ENCODE measurements at places on chromosomes 1 and 21.

DNA sequence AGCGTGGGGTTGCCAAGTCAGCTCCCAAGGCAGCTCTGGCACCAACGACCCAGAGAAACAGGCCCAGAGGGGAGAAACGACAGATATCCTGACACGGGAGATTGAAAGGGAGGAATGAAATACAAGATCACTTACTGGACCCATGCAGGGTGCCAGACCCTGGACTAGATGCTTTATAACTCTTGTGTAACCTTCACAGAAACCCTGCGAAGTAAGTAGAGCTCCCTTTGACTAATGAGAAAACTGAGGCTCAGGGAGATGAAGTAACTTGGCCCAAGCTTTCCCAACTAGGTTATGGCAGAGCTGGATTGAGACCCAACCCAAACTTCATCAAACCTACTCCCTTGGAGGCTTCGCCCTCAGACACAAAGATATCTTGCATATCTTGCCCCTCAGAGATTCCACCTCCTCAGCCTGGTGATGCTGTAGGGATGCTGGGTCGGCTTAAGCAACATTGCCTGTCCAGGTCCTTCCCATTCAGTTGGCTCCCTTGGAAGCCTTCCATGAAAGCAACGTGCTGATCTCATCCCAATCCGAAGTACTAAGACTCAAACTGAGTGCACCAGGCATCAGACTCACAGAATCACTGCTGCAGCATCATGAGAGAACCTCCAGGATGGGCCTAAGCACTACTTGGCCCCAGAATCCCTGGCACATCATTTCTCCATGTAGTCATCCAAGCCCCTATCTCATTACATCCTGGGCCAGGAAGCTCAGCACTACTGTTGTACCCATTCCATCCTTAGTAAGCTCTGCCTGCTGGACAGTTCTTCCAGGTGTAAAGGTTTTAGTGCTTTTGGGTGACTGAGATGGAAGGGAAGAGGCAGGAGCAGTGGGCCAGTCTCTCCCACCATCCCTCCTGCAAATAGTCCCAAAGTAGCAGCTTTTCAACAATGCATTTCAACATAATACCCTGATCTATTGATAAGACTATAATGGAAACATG is 1.1 kb upstream of the IGSF9 start:
- no peak for DNase-seq

DNA sequence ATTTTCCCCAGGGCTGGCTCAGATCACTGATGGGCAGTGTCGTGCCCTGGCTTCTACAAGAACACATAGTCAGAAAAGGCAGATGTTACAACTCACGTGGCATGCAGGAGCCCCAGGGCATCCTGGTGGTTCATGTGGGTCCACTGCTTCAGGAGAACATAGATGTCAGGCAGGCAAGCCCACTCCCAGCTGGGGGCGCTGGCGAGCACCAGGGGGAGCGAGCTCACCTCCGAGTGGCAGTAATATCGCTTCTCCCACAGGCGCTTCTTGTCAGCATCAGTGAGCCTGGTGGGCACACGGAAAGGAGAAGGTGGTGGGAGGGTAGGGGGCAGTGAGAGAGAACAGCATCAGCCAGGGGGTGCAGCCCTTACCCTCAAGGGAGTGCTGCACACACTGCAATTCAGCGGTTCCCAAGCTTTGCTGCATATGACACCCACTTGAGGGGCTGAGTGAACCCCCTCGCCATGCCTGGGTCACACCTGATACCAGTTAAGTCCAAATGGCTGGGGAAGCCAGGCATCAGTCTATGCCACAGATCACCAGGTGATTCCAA is 34.3 kb upstream of the PPP1R15B start:
- DNase-seq: no peak

DNA sequence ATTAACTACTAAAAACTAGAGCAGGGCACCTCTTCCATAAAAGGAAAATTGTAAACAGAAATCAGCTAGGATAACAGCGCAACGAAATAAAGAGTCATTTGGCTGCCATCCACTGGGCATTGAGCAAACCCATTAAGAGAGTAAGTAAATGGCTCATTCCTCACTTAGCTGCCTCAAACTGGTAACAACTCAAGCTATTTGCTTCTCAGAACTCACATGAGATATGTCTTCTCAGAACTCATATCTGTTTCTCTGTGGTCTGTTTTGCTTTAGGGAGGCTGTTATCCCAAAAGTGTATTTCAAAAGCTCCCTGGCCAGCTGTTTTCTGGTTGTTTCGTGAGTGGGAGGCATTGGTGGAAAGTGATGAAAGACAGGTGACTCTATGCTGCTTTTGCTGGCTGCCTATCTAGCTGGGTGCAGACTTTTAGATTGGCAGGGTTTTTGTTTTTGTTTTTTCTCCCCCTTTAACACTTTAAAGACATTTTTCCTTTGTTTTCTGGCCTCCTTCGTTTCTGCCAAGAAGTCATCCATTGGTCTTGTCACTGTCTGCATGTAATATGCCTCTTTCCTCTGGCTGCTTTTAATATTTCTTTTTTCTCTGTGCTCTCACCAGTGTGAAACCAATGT is 269.2 kb upstream of the RGS18 start:
- no peak for DNase-seq

- DNase-seq: no peak
Observed at GRCh38 chr1:178055779-178056471, 38.0 kb upstream of the RASAL2 start.

GRCh38 chr1:58815069-58815685 is 31.3 kb upstream of the JUN start:
- DNase-seq: peak; percentile 59

DNA sequence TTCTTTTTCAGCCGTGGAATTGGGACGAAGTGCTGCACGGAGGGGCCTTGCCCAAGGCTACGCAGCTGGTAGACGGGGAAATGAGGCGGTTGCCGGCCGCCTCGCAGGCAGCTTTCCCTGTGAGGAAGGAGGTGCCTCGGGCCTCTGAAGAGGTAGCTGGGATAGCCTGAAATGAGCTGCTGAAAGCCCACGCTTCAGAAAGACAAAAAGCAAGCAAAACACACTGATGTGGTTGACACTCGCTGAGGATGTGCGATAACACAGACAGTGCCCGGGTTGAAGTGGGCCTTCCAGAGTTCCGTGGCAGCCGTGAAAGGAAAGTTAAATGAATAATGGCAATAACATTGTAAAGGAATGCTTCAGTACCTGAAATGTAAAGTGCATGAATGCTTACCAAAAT is 47.2 kb downstream of the S1PR1 start:
- no peak for DNase-seq
